AML-193 (cell line): ENCODE measurements at places on chromosomes 3 and 15.

- DNase-seq, result no peak
Observed at GRCh38 chr15:67253549-67254237, 768 bp downstream of the AAGAB start.

DNA sequence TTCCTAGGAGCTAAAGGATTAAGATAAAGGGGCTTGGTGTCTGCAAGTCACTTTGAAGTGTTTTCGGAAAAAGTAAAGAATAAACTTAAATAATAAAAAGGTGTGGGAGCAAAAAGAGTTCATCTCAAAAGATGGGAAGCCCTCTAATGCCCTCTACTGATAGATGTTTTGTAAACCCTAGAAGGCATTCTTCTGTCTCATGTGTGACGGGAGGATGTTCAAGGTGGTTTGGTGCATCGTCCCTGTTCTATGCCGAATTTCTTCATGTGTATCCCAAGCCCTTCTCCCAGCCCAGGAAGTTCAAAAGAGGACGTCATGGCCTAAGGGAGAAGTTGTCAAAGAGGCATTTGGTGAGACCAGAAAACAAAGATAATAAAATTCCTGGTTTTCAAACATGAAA, 37.2 kb downstream of the CCK start:
- peak; percentile 14 for DNase-seq

DNA sequence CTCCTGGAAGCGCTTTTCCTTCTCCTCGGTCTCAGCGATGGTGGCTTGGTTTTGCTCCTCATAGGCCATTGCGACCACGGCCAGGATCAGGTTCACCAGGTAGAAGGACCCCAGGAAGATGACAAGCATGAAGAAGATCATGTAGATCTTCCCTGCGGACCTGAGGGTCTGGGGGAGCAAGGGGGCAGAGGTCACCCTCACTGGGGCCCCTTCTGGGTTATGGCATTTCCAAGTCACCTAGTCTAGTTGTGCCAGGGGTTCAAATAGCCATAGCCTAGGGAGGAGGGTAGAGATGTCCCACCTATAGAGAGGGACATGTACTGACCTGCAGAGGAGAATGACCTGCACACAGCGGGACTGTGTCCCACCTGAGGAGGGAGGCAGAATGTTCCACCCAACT, 43.5 kb downstream of the SCN5A start:
- no peak for DNase-seq

DNA sequence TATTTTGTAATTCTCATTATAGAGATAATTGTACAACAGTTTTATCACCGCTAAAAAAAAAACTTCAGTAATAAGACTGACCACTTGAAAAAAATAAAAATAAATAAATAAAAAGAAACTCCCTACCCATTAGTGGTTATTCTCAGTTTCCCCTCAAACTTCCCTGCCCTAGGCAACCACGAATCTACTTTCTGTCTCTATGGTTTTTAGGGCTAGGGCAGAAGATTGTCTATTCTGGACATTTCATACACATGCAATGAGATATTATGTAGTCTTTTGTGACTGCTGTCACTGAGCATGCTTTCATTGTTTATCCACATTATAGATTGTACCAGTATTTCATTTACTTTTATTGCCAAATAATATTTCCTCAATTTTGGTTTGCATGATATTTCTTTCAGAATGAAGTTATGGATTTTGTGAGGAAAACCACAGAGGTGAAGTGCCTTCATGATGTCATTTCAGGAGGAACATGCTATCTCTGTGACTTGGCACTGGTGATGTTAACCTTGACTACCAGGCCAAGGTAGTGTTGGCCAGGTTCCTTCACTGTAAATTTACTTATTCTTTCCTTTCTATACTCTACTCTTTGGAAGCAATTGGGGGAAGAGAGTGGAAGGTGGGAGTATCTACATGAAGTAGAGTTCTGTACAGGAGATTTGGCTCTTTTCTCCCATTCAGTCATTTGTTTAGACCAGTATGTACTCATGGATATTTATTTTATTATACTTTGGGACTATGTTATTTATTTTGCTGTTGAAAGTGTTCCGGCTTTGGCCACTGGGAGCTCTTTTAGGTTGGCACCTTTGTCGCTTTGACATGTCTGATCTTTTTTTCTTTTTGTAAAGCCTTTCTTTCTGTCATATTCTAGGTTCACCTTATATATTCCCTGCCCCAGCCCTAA, 86.3 kb downstream of the GMPS start:
- no peak for DNase-seq

GRCh38 chr3:36220173-36220572, 160.1 kb upstream of the STAC start:
- no peak for DNase-seq

DNA sequence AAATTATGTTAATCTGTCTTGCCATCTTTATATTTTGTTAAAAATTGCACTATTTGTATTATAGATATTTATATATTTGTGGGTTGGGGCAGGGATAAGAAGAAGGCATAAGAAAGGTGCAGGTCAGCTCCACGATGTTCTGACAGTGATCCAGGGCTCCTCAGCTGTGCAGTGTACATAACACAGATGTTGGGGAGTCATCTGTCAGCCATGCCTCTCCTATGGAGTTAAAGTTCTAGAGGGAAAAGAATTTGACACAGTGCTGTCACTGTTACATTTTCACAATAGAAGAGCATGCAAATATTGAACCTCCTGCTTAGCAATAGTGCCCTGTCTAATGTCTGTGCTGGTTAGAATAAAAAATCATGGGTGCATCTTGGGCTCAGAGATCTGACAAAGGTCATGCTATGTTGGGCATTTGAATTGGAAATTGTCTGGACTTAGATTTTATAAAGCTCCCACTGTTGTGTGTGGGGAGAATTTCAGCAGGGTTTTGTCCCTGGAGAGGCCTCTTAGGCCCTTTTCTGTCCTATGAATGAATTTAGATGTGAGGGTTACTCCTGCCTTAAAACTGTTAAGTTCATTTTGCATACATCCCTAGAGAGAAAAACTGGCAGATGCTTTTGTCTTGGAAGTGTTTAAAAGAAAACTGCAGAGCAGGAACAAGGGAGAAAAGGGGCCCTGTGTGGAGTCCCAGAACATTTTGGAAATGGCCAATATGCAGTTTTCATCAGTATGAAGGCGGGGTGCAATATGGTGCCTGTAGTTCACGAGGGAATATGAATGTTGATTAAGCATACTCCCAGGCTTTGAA, 20.4 kb downstream of the CDIN1 start:
- DNase-seq, result no peak

GRCh38 chr15:36590838-36591237, 11.4 kb downstream of the CDIN1 start:
- DNase-seq, result no peak

DNA sequence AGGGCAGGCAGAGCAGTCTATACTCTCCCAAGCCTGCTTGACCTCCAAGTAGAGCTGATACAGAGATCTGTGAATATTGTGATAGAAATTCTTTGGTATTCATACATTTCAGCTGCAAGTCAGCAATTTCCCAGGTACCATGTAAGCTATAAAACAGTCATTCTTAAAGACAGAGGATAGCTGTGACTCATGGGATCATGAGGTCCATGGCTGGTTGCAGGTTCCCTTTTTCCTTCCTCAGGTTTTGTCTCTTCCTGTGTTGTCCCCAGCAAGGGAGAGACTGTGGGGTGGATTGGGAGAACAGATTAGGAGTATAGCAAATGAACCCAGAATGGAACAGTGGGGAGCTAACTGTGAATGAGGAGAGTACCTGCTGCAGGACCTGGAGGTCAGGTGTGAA, 5.4 kb upstream of the P4HTM start:
- no peak for DNase-seq

DNA sequence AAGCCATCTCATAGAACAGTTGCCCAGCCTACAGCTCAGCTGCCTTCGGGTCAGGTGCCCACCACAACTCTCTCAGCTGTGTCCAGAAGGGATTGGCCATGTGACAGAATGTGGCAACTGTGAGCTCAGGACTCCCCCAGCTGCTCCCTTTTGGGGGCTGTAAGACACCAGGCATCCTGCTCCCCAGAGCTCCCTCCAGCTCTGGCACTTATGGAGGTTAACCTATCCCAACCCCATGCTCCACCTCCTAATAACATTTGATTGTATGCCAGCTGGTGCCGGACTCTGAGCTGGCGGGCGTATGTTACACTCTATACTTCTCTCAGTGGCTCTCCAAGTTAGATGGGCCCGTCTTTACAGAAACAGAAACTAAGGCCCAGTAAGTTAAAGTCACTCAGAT, 222.8 kb downstream of the FAM43A start:
- no peak for DNase-seq

GRCh38 chr15:48798319-48798718, 12.6 kb downstream of the CEP152 start:
- DNase-seq, result no peak

DNA sequence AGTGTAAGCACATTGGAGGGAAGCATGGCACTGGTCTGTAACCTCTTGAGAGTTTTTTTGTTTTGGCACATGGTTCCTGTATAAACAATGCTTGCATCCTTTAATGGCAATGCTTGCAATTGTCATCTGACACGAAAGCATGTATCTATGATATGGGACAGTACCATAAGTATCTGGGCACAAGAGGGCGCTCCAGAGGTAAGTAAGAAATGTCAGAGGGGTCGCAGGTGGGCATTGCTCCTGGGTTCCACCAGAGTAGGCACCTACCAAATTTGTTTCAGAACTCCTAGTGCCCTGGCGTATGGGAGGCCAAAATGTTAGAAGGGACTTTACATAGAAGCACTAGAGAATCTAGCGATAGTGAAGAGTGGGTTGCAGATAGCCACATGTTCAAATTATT, 58.7 kb upstream of the BCHE start:
- peak; percentile 41 for DNase-seq

DNA sequence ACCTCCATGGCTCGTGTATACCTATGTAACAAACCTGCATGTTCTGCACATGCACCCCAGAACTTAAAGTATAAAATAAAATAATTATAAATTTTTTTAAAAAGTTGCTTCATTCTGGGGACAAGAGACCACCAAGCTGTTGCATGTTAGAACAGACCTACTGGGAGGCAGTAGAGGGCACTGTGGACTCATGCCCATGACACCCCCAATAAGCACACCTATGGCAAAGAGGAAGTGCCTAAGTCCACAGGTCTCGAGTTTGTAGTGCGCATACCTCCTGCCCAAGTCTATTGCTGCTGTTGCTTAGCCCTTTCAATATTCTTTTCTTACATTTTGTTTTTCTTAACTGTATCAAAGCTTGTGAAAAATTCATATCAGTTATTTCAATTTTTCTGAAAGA, 267.9 kb upstream of the THBS1 start:
- peak; percentile 59 for DNase-seq

DNA sequence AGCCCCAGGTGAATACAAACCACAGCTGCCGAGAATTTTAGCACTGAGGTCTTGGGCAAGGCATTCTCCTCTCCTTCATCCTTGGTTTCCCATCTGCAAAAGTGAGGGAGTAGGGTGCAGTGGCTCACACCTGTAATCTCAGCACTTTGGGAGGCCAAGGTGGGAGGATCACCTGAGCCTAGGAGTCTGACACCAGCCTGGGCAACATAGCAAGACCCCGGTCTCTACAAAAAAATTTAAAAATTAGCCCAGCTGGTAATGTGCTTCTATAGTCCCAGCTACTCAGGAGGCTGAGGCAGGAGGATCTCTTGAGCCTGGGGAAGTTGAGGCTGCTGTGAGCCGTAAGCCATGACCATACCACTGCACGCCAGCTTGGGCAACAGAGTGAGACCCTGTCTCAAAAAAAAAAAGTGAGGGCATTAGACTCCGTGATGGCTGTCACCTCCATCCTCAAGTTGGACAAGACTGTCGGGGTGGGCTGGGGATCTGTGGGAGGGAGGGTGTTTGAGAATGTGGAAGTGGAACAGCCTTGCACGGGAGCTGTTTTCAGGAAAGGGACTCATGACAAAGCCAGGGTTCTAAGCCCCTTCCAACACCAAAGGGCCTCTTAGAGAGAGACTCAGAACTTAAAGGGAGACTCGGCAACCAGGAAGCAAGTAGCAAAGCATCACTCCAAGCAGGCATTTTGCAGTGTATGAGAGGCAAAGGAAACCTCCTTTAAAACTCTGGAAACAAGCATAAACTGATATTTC, 46.0 kb upstream of the FURIN start:
- DNase-seq, result no peak

GRCh38 chr3:113057117-113057516, 66.3 kb downstream of the GTPBP8 start:
- no peak for DNase-seq

DNA sequence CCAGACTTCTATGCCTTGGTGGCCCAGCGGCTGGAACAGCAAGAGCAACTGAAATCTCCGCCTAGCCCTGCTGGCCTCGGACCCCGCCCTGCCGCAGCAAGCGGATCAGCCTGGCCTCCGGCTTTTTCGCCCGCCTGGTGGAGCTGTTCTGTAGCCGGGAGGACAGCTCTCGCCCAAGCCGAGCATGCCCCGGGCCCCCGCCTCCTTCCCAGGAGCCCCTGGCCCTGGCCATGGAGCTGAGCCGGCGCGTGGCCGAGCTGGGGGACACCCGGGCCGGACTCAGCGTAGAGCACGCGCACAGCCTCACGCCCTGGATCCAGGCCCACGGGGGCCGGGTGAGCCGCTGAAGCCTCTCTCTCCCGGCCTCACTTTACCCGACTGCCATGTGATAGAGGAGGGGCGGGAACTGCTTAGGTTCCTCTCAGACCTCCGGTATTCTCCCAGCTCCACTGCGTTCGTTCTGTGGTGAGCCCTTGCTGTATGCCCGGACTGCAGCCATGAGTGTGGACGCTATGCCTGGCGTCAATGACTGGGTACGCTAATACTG, 24.1 kb upstream of the MRPL3 start:
- DNase-seq, result no peak

DNA sequence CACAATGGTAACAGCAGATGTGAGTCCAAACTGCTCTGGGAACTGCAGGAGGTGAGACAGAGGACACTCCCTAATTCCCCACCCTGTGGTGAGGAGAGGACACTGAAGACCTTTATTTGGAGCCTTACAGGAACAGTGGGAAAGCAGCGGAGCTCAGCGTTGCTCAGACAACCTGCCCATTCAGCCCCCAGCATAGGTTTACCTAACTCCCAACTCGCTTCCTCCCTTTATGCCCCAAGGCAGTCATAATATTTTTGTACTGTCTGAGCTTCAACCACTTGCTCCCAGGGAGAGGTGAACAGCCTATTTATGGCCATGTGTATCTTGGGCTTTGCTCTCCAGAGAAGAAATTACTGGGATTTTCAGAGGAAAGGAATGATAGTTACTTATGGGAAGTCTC, 34.1 kb downstream of the SHC4 start:
- DNase-seq, result no peak

GRCh38 chr3:78087134-78087533, 1047.2 kb downstream of the ROBO2 start:
- DNase-seq, result no peak
